ENCODE measurements at places on chromosomes 12 and 14. TPM values are rescaled to one million over a fixed set of nuclear protein-coding genes. Genes with fewer than 3 reads are reported as not detected.

TMEM132D gene
- total RNA-seq: not detected

DNA sequence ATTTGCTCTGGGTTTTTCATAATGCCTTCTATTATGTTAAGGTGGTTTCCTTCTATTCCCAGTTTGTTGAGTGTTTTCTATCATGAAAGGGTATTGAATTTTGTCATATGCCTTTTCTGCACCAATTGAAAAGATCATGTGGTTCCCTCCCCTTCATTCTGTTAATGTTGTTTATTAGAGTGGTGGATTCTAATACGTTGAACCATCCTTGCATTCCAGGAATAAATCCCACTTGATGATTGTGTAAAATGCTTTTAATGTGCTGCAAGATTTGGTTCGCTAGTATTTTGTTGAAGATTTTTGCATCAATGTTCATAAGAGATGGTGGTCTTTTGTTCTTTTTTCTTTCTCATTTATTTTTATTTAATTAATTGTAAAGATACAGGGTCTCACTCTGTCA, 55.2 kb downstream of the ATP23 start:
- no peak overlapping the region for H3K27ac ChIP-seq
- no peaks in the 10 kb centered on the region for H3K36me3 ChIP-seq
- H3K4me3 ChIP-seq: no peak overlapping the region
- DNase-seq: no peak
- H3K27me3 ChIP-seq: no peaks in the 10 kb centered on the region
- H3K4me1 ChIP-seq: no peaks in the 10 kb centered on the region

GRCh38 chr14:89215531-89215930, 201.5 kb downstream of the FOXN3 start:
- DNase-seq: no peak
- H3K4me3 ChIP-seq: no peak overlapping the region

DNA sequence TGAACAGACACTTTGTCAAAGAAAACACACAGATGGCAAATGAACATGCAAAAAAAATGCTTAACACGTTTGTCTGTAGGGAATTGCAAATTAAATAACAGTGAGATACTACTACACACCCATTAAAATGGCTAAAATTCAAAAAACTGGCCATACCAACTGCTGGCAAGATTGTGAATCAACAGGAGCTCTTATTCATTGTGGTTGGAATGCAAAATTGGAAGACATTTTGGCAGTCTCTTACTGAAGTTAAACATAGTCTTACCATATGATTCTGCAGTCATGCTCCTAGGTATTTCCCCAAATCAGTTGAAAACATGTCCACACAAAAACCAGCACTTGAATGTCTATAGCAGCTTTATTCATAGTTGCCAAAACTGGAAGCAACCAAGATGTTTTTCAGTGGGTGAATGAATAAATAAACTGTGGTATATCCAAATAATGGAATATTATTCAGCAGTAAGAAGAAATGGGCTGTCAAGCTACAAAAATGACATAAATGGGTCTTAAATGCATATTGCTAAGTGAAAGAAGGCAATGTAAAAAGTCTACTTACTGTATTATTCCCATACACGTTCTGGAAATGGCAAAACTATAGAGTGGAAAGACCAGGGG, 91.4 kb downstream of the PLEKHA5 start:
- H3K27me3 ChIP-seq: no peaks in the 10 kb centered on the region
- no peak overlapping the region for H3K4me3 ChIP-seq
- no peak overlapping the region for H3K27ac ChIP-seq
- no peak for DNase-seq

DNA sequence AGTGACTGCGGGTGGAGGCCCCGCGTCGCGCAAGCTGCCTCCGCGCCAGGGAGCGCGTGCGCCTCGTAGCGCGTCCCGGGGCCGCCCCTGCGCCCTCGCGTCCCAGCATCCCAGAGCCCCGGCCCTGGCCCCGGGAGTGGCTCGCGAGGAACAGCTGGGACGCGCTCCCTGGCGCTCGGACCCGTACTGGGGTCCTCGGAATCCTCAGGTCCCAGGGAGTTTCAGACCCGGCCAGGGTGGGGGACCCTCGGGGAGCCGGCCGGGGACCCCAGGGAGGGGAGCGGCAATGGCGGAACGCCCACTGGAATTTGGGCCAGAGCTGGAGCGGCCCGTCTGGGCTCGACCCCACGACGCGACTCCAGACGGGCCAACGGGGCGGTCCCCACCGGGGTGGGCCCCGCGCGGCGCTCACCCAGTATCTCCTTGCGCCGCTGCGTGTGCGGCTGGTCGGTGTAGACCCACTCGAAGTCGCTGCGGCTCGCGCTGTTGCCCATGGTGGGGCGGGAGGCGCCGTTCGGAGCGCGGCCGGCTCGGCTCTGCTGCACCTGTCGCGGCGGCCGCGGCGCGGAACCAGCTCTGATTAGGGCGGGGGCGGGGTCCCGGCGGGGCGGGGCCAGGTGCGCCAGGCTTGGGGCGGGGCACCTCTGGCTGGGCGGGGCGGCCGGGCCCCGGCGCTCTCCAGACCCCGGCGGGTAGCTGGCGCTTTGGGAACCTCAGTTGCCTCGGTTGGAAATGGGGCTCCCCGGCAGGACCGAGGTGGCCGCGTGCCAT, at the start of gene DEGS2:
Gene DEGS2 (minus strand): TSS at position 552 of the 771 bp plus-strand sequence. CDS start 58 bp downstream, at position 494.
- H3K27me3 ChIP-seq: no peaks in the 10 kb centered on the region
- DNase-seq: no peak
- H3K36me3 ChIP-seq: no peaks in the 10 kb centered on the region
- H3K4me3 ChIP-seq: no peak within 1 kb of the TSS
- H3K27ac ChIP-seq: no peak within 1 kb of the TSS
